ENCODE measurements at places on chromosomes 16 and 17.

DNA sequence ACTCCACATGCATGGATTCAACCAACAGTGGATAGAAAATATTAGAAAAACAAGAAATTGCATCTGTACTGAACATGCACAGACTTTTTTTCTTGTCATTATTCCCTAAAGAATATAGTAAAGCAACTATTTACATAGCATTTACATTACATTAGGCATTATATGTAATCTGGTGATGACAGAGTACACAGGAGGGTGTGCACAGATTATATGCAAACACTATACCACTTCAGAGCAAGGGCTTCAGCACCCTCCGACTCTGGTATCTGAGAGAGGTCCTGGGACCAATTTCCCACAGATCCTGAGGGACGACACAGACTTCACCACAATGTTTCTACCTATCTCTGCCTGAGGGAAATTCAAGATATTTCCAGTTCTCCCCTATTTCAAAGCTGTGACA, 25.3 kb upstream of the KCTD5 start:
- DNase-seq = no peak

- DNase-seq = no peak
These were observed 16.3 kb downstream of the CAVIN1 start for GRCh38 chr17:42406615-42407288.

- no peak for DNase-seq
These were observed 19.6 kb downstream of the TMC6 start for GRCh38 chr17:78108726-78109488.

DNA sequence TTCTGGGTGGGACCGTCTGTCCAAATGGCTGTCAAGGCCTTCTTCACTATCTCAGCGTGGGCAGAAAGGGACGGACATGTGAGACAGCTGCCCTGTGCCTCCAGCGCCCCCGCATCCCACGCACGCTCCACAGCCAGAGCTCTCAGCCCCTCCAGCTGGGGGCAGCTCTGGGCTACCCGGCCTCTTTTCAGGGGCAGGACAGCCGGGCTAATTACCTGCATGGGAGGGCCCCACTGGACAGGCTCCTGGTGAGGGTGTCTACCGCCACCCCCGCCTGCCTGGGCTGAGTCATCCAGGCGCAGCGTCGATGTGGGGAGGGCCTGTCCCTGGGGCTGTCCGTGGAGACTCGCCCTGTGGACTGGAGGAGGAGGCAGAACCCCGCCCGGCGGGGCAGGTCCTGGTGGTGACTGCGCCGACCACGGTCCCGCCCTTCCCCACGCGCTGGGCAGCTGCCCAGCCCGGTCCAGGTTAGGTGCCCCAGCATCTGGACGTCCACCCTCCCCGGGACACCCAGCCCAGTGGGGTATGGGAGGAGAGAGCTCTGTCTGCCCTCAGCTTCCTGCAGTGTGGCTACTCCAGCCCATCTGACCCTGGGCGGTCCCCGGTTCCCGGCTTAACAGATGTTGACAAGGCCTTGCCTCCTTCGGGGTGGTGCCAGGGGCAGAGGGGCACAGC, 5.9 kb upstream of the METRNL start:
- DNase-seq = no peak

DNA sequence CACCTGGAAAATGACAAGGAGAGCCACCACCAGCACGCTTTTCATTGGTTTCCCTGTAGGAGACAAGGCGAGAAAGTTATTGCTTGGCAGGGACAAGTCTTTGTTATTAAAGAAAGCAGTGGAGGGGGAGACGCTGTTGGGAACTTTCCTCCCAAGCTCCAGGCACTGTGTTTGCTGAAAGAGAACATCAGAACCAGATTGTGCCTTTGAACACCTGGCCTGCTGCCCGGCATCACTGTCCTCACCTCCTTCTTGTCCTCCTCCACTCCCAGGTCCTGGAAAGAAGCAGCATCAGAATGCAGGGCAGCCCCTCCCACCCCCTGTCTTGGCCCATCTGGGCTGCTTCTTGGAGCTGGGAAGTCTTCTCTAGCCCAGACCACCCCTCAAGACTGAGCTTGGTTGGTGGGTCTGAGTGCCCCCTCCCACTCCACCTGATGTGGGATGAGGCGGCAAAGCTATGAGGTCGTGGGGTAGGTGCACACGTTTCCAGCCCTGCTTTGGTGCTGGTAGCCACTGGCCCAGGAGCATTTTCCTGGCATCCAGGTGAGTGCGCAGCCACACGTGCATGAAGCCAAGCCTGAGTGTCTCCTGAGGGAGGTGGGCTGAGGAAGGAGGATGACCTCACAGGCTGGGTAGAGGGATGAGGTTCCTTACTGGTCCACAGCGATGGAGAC, 6.2 kb downstream of the CCR7 start:
- peak; percentile 30 for DNase-seq

DNA sequence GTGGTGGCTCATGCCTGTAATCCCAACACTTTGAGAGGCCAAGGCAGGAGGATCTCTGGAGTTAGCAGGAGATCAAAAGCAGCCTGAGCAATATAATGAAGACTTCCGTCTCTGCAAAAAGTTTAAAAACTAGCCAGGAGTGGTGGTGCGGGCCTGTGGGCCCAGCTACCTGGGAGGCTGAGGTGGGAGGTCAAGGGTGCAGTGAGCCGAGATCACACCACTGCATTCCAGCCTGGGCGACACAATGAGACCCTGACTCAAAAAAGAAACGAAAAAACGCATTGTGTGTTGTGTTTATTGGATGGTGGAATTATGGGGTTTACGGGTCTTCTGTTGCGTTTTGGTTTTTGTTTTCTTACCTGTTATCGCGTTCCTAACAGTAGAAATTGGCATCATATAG, 863 bp upstream of the DDX19A start:
- peak; percentile 23 for DNase-seq

DNA sequence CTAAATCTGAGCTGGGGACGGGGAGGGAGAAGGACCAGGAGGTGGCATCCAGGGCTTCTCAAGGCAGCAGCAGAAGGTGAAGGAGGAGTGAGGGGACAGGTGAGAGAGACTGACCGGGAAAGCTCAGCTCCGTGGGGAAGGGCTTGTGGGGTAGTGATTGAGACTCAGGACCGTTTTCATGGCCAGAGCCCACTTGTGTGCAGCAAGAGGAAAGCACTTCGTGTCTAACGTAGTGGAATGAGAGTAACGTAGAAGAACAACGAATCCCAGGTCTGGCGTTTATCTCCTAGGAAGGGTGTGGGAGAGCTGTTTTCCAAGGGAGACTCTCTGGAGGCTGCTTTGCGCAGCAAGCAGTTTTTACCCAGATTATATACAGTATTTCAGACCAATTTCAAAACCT, 1.3 kb upstream of the CDH3 start:
- no peak for DNase-seq

DNA sequence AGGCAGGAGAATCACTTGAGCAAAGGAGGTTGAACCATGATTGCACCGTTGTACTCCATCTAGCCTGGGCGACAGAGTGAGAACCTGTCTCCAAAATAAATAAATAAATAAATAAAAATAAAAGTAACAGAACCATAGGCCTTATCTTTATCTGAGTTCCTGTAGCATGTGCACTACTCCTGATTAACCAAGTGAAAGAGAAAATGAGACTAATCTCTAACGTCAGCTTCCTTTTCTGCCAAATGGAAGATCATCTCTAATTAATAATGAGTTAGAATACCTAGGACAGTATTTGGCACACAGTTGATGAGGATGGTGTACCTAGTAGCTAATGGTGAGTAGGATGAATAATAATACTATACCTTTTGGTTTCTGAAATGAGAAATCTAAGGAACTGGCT, 520.4 kb downstream of the WWOX start:
- DNase-seq = no peak

DNA sequence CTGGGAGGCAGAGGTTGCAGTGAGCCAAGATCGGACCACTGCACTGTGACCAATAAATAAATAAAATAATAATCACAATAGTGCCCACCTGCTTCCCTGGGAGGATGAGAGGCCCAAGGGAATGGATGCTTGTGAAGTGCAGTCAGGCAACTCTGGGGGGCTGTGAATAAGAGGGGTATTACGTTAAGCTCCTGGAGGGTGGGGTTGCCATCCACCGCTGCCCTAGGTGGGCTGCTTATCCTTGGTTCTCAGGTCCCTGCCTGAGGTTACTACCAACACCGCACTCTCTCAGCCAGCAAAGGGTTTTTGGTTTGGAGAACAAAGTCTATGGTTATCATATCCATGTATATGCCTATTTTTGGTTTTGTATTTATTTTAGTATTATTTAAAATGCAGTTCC, 48.6 kb upstream of the CBFA2T3 start:
- DNase-seq = no peak

DNA sequence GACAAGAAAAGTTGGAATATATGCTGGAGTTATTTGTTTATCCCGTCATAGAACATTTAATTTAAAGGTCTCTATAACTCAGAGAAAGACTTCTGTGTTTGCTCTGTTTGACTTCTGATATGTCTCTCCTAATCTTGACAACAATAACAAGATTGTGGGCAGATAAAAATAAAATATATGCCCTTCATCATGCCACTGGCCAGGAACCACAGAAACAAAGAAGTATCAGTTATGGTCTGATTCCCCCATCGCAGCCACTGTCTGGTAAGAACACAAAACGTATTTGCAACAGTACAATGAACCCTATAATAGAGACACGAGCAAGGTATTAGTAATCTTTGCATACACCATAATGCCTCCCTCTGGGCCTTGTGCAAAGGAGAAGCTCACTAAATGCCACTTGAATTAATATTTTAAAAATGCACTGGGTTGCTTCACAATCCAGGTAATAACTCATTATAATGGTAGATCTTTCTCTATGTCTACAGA, 1498.3 kb downstream of the CDH11 start:
- DNase-seq = no peak

- no peak for DNase-seq
These were observed 37.9 kb downstream of the SOX8 start for GRCh38 chr16:1019231-1020090.

DNA sequence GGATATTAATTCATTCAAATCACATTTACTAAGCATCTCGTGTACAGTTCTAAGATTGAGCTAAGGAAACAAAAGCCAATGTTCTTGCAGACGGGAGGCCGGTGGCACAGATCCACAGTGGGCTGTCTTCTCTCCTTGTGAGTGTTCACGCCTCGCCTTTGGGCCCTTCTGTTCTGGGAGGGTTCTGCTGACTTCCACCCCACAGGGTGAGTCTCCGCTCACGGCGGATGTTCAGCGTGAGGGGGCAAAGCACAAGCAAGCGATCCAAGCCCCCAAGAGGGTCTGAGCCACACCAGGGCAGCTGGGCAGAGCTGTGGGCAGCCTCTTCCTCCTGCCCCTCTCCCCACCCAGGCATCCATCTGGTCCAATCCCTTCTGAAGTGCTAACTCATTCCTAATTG, 84.3 kb upstream of the DOC2B start:
- no peak for DNase-seq

DNA sequence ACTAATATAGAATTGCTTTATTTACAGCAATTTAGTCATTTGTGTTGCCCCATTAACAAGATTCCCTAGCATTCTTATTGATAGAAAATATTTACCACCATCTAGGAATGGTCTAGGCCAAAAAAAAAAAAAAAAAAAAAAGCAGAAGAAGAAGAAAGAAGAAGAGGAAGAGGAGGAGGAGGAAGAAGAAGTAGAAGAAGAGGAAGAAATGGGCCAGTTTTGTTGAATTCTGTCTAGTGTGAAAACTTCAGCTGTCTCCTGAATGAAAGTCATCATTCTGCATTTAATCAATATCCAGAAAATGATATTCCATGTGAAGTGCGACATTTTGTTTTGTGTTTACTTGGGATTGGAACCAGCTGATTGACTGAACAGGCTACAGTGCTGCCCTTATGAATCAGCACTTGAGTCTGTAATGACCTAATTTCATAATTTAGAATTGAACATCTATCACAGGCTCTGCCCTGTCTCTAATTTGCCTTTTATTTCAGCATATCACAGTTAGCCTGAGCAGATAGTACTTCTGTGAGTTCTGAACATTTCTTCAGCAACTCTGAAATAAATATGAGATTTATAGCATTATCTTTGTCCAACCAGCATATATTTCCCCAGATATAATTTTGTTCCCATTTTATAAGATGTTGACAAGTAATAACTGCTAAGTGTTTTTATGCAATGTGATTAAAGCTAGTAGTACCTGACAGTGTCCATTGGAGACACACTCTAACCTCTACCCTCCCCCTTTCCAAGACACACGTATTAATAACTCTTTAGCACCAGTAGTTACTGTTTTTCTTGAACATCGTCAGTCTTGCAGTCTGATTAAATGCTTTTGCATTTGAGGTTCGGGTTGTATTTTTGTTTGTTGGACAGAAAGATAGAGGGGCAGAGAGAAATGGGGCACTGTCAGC, 5.9 kb downstream of the ANKFN1 start:
- DNase-seq = no peak

- no peak for DNase-seq
These were observed 246.1 kb downstream of the SLC39A11 start for GRCh38 chr17:72846399-72846798.

GRCh38 chr16:10838621-10839278, 20.2 kb upstream of the TVP23A start:
- no peak for DNase-seq

- DNase-seq = no peak
These were observed 95.7 kb downstream of the ELAC2 start for GRCh38 chr17:12922120-12922519.

All from activated T-cell treated with anti-CD3 and anti-CD28 coated beads, Interleukin-2, amount 50 U/mL, for 1 hour (primary cell).